NCI-H2081 treated with DMSO at 0.1 percent for 48 hours (cell line): ENCODE measurements at places on chromosomes 5 and 9.

DNA sequence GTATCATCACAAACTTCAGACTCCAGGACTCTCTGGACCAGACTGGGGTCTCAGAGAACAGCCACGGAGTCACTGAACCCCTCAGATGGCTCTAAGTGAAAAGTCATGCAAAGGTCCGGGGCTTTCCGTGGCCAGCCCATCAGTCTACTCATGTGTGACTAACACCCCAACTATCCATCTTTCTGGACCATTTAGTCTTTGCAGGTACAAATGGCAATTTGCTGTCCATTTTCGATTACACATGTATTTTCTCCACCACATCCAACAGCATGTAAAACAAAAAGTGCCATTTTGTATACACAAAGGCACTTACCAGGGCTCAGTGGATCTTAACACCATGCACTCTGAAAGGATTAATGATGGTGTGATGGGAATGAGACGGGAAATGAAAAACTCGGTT lies 387.7 kb downstream of the BNC2 start:
- no peak for DNase-seq

DNA sequence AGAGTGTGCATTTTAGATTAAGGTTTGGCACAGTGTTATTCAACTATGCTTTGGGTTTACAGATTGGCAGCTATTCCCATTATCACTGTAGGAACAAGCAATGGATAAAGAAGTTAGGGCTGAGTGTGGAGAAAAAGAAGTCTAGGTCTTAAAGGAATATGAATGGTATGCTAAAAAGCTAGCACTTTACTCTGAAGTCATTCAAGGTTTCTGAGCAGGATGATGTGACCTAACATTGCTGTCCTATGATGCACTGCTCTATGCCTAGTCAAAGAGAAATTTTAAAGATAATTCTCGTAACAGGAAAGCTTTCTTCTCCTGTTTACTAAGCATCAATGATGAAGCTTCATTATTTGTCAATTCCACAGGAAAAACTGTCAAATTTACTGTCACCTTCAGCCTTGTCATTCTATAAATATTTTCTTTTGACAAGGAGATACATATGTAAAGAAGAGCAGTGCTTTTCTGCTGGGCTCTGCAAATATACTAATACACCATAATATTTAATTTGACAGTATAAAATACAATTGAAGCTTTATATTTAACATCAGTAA lies 476.1 kb upstream of the PTPRD start:
- DNase-seq, result no peak

DNA sequence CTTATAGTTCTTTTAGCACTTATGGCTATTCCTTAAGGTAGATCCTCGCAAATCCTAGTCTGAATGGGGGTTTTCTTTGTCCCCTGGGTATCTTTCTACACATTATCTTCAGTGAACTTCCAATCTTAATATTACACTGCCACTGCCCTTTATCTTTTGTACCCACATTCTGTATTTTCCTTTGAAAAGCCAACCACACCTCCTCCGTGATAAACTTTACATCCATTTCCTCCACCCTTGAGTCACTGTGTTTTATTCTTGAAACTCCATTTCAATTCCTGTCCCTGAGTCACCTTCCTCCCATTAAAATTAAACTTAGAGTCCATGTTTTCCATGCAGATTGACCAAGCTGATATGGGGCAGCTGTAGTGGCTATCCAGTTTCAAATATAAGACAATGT lies 43.2 kb upstream of the RICTOR start:
- no peak for DNase-seq

- DNase-seq, result no peak
Measured at GRCh38 chr9:88501086-88501485, 33.9 kb upstream of the NXNL2 start.

DNA sequence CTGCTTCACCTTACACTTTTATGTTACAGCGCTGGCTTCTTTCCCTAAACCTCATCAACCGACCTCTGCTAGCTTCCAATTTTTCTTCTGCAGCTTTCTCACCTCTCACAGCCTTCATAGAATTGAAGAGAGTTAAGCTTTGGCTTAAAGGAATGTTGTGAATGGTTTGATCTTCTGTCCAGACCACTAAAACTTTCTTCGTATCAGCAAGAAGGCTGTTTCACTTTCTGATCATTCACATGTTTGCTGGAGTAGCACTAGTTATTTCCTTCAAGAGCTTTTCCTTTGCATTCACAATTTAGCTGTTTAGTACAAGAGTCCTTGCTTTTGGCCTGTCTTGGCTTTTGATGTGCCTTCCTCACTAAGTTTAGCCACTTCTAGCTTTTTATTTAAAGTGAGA lies 49.5 kb downstream of the NR3C1 start:
- no peak for DNase-seq

DNA sequence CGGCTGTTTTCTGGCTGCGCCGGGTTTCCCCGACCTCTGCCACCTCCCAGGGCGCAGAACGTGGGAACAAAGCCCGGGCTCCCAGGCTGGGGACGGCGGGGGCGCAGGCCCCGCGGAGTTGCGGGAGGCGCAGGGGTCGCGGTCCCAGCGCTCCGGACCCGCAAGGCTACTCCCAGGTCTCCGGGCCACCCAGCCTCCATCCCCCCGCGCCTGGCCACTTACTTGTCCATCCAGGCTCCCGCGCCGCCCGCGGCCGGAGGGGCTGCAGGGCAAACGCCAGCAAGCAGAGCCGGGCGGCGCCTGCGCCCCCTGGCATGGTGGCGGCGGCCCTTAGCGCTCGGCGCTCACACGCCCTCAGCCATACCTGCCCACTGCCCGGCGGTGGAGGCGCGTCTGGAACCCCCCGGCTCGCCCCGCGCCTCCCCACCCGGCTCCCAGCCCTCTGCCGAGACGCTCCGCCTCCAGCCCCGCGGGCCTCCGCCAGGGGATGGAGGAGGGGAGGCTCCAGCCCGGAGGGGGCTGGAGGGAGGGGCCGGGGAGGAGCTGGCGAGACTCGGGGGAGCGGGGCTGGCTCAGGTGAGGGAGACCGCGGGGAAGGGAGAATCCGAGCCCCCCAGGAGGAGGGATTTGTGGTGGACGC lies at the start of gene ADAM19:
TSS of gene ADAM19 (minus strand) at position 395 of the 640 bp plus-strand sequence. CDS start at position 316, 79 bp downstream.
- no peak for DNase-seq

DNA sequence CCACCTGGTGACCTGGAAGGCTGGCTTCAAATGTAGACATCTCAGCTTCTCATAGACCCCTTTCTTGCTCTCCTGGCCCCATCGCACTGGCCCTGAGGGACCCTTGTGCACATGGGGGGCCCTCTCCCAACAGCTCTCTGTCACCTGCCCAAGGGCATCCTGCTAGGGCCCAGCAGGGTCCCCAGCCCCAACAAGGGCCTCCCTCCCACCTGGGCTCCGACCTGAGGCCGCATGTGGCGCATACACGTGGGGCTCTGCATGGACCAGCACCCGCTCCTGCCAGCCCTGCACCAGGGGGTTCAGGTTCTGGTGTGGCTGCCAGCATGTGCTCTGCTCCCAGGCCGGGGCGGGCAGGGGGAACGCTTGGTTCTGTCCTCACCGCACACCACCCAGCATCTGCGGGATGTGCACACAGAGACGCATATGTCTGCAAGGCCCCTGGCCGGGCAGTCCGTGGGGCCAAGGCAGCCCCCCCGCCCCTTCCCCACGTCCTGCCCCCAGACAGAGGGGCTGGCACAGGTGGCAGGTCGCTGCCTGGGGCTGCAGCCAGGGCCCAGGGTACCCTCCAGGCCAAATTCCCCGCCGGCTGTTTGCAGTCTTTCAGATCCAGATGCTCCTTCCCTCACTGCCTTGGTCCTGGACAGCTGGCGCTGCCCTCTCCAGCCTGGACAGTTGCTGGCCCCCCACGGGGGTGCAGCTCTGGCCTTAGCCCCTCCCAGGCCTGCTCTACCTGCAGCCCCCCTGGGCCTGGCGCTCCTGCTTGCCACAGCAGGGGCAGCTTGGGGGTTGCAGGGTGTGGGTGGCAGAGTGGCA lies 17.9 kb upstream of the NRARP start:
- DNase-seq, result no peak

DNA sequence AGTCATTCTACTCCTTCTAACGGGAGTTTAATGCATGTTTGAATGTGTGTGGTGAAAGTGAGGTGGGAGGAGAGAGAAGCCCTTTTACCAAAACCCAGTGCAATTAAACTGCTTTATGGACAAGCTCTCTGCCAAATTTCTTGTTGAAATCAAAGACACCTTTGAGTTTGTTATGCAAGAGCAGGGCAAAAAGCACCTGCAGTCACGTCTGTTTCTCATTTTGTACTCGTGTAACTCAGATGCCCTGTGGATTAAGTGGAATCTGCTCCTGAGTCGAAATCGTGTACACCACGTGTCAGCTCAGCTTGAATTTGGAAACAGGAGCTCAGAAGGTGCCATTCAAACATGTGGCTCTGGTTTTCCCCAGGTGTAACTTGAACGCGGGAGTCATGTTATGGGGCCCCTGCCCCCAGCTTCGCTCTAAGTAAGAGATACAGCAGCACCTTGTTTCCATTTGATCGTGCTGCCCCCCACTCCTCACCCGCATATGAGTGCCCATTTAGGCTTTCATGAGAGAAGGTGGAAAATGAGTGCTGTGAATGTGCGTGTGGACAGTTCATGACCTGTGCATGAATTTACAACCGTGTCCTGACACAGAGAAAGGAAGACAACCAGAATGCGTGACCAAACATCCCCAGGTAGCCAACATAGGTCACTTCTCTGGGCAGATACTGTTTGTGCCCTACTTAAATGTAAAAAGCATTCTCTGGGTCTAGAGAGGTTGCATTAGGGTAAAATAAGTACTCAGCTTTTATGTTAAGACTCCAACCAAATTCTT lies 347.0 kb upstream of the SLC30A5 start:
- DNase-seq, result no peak

DNA sequence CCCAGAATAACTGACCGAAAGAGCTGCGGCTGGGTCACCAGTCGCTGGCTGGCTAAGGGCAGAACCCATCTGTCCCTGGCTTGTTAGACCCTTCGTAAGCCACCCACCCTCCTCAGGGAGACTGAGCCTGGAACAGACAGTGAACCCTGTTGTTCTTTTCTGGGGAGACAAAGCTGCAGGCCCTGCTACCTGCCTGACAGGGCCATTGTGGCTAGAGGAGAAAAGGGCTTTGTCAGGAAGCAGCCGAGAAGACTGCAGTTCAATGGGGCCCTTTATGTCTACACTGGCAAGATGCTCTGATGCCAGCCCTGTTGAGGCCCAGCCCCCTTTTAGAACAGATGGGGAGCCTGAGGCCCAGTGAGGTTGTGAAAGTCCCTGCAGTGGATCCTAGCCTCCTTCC lies 3.7 kb upstream of the NIPAL4 start:
- no peak for DNase-seq

DNA sequence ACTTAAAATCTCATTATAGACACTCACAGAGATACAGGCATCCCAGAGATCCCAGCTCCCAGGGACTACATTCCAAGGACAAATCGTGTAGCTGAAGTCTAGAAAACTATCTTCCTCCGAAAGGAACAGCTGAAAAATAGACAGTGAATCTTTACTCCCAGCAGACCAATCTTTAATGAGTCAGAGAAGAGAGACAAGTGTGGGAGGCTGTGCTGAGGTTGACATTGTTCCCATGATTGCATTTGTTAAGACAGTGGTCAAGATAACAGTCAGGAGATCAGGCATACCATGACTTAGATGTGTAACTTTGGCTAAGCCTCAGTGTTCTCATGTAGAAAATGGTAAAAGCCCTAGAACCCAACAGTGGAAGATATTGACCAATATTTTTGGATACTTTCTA lies 120.7 kb downstream of the PAPPA start:
- DNase-seq, result no peak

GRCh38 chr5:116076496-116076895 lies 8.3 kb upstream of the COMMD10 start:
- DNase-seq, result no peak

- DNase-seq, result no peak
Measured at GRCh38 chr5:61805101-61805500, 473.0 kb downstream of the ZSWIM6 start.

DNA sequence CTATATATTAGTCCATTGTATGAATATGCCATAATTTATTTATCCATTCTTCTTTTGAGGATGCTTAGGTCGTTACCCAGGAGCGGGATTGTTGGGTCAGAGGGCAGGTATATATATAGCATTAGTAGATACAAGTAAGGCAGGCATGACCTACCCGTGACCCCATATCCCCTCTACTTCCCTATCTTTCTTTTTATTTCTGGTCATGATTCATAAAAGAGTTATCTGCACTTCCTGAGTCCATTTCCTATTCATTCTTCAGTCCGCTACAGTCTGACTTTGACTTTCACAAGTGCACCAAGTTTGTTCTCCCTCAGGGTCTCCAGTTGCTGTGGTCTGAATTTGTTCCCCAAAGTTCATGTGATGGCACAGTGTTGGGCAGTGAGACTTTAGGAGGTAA lies 6.9 kb downstream of the RHOBTB3 start:
- DNase-seq, result no peak

DNA sequence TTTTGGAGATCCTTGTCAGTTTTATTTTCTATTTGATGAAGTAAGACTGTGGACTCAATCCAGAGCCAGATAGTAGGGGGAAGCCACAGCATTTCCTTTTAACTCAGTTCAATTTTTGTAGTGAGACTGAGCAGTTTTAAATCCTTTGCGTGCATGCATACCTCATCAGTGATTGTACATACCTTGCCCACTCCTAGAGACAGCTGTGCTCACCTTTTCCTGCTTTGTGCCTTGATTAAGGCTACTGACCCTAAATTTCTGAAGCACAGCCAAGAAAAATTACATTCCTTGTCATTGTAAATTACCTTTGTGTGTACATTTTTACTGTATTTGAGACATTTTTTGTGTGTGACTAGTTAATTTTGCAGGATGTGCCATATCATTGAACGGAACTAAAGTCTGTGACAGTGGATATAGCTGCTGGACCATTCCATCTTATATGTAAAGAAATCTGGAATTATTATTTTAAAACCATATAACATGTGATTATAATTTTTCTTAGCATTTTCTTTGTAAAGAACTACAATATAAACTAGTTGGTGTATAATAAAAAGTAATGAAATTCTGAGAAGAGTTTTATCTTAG lies 17.8 kb downstream of the DIMT1 start:
- DNase-seq, result no peak

GRCh38 chr9:78664370-78664769 lies 367.4 kb downstream of the PSAT1 start:
- no peak for DNase-seq
